ENCODE measurements at places on chromosomes 5 and 9.

GRCh38 chr5:64453405-64453804 is 52.4 kb upstream of the RGS7BP start:
- no peak for DNase-seq

DNA sequence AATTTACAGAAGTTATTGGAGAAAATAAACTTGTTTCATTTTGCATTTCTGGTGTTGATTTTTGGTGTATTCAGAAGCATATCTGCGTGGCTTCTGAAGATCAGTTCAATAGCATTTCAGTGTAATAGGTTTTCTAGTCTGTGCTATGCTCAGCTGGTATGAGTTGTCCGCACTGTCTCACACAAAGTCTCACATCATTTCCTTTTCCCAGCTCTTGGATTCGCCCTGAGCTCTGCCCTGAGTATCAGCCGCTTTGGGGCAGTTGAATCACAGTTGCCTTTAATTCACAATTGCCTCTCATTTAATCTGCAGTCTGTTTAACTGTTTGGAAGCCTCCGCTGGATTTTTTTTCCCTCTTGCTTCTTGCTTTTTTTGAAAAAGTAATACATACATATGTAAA is 6.4 kb upstream of the TTC23L start:
- no peak for DNase-seq

DNA sequence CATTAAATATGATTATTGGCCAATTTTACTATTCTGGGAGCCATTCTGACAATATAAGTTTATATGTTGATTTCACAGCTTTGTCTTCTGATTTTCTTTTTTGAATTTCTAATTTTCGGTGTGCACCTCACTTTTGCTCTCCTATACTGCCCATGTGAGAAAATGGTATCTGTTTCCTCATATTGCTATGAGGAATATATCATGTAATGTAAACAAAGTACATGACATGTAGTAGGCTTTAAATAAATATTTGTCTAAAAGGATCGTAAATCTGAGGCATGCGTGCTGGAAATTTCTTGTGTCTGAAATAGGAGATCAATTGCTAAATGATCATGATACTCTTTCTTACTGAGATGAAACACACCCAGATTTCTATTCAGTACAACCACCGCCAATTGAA is 119.9 kb downstream of the ZDHHC21 start:
- no peak for DNase-seq

DNA sequence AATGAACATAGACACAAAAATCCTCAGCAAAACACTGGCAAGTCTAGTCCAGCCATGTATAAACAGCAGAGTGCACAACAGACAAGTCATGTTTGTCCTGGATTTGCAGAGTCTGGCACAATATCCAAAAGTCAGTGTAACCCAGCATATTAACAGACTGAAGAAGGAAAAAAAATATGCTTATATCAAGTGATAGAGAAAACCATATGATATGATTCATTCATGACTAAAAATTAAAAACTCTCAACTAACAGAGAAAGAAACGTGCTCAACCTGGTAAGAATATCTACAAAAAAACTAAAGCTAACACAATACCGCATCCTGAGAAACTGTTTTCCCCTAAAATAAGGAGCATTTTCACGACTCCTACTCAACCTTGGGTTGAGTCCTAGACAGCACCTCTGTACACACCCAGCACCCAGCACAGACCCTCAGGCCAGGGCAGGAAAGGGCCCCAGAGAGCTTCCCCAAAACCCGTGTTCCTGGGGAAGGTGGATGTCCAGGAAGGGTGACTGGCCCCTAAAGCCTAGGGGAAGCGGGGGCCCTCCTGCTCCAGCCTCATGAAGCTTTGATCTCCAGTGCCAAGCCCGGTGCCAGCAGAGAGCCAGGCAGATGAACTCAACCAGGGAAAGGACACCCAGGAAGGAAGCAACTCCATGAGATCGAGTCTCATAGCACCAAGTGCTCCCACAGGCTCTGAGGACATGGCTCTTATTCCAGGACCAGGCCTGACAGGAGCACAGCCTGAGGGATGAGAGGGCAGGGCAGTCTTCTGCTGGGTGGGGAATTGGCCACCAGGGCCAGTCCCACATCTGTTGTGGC is 38.9 kb downstream of the ADAMTS2 start:
- DNase-seq: no peak

DNA sequence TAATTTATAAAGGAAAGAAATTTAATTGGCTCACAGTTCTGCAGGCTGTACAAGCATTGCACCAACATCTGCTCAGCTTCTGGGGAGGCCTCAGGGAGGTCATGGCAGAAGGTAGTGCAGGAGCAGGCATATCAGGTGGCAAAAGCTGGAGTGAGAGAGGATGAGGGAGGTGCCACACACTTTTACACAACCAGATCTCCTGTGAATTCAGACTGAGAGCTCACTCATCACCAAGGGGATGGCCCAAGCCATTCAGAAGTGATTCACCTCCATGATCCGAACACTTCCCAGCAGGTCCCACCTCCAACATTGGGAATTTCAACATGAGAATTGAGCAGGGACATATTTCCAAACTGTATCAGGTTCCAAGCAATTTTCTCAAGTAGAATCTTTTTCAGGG is 84.7 kb upstream of the BRINP1 start:
- no peak for DNase-seq

DNA sequence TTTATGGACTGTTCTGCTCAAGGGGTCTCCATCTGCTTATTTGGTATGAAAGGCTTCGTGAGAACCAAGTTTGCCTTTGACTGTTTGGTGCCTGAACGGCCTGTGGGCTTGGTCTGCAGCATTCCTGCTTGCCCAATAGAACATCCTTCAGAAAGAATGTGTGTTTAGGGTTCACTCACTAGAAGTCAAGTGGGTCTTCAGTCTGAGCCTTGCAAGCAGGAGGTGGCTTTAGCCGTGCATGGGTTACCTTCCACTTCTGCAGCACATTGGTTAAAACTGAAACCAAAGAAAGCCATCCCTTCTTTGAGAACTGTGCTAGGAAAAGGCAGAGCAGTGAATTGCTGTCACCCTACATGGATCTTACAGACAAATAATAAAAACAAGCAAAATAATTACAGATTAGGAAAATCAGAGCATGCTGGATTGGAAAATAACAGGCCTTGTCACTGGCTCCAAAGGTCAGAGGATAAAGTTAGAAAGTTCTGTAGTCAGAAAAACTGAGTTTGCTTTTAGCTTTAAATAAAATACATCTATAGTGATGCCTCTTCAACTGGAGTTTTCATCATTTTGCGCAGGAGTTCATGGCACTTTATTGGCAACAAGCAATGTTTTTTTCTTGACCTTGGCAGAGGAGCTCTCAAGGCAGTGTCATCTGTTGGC is 16.6 kb downstream of the WWC1 start:
- no peak for DNase-seq

DNA sequence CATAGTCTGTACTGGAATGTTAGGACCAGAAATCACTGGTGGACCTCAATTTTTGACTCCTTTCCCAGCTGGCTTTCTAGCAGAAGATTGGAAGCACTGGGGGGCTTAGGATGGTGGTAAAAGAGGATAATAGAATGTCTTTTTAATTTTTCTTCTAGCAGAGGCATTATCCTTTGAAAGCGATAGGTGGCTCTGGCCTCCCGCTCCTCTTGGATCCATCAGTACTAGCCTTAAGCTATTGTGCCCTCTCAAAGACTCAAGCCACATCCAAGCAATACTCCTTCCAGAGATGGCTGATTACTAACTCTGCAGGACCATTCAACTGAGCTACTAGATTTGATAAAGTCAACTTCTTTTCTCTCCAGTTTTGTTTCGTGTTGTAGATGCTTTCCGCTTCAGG is 610.6 kb downstream of the CDH12 start:
- no peak for DNase-seq

- DNase-seq: no peak
Observed at GRCh38 chr5:154644745-154645411, 110.3 kb upstream of the LARP1 start.

DNA sequence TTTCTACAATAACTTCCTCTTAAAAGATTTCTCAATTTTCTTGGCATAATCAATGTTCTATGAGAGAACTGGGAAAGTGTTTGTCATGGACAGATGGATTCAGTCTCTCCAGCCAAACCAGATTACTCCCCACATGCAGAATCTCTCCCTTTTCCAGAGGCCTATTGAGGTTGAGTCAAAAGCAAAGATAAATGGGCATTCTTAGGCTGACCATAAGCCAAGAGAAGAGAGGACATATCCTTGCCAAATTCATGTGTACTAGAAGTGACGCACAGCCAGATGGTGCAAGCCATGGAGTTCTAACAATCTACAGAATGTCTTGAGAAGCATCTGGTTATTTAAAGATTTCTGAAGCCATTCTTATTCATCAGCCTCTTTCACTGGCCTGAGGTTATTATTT is 2115.0 kb downstream of the MAT2B start:
- DNase-seq: peak; percentile 38

GRCh38 chr9:16884373-16884772 is 13.9 kb upstream of the BNC2 start:
- no peak for DNase-seq

GRCh38 chr9:69961843-69962242 is 81.8 kb upstream of the MAMDC2 start:
- DNase-seq: no peak

- DNase-seq: no peak
Observed at GRCh38 chr5:173240091-173241050, 5.4 kb upstream of the NKX2-5 start.

DNA sequence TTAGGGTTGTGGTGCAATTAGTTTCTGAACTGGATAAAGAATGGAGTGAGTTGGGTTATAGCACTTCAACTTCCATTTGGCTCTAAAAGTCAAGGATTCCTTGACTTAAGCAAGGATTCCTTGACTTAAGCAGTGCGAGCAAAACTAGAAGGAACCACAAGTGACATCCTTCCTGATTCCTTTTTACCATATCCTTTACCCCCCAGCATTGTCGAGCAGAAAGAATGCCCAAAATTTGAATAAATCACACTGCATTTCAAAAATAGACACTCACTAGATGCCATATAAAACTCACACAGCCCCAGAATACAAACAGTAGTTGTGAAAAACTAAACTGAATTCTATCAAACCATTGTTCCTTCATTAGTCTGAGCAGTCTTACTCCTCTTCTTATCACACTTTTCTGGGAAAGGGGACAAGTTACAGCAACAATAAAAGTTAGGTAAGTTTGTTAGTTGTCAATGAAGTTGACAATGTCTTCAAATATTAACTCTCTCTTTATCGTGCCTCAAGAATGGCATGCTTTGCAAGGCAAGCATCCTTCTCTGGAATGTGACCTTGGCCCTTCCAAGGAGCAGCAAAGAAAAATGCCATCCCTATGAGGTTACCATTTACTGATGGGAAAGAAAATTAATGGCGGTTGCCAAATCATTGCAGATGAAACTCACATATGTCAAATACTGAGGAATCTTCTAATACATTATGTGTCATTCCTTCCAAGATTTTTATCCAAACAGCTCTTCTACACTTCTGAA is 273.3 kb upstream of the ANKRD55 start:
- no peak for DNase-seq

GRCh38 chr5:58405175-58405574 is 54.7 kb downstream of the PLK2 start:
- no peak for DNase-seq

All from muscle of arm (tissue), 14 donors.